ENCODE measurements at places on chromosomes 12 and 14.
A peak's percentile ranks its signal among the peaks of the same experiment; 100 is the strongest.

DNA sequence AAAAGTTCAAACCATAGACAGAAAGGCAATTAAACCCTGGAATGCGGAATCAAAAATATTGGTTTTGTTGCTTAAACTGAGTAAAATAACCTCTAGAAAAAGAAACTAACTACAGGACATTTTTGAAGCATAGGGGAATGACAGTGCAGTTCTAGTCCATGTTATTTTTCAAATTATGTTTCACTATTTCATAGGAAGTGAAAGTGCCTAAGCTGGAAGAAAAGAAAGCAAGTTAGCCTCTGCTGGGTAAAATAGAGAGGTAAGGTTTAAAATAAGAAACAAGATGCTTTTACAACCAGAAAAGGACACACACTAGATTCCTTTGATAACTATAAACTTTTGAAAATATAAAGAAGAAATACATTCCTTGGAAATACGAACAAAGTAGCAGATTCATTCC is 1.1 kb downstream of the CLECL1 start:
- DNase-seq, result peak; percentile 27

DNA sequence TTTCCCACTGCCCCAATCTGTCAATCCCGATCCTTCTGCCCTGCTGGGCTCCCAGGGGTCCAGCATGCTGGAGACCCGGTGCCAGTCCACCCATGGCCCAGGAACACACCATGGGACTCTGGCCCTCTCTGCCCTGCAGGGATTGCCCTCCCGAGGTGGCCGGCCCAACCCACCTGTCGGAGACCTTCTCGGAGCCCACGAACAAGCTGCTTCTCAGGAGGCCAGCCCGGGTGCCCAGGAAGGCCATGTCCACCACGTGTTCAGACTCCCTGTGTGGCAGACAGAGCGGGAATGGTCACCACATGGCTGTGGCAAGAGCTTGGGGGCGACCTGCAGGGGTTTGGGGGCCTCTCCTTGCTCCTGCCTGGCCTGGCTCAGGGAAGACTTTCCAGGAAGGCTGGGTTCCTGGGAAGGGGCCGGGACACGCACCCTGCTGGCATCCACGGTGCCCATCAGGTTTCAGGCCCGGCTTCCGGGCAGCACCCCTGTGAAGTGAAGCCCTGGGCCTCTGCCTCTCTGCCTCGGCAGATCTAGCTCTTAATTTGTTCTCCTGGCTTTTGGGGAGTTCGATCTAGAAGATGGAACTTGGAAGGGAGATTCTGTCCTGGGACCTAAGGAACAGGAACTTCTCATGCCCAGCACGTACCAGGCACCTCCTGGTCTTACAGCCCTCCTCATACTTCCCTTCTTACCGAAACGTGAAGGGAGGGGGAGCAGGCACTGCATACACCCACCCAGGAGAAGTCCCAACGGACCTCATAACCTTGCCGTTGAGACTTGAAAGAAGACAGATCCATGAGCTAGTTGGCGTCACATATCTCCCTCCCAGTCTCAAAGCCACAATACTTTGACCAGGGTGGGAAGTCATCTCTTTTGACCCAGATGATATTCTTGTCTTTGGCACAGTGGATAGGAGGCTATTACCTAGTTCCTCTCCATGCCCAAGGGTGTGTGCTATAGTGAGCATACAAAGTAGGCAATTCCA is 26.3 kb downstream of the LRTM2 start:
- DNase-seq, result no peak

- DNase-seq, result no peak
Measured at GRCh38 chr12:121017966-121018491, 1.7 kb upstream of the C12orf43 start.

DNA sequence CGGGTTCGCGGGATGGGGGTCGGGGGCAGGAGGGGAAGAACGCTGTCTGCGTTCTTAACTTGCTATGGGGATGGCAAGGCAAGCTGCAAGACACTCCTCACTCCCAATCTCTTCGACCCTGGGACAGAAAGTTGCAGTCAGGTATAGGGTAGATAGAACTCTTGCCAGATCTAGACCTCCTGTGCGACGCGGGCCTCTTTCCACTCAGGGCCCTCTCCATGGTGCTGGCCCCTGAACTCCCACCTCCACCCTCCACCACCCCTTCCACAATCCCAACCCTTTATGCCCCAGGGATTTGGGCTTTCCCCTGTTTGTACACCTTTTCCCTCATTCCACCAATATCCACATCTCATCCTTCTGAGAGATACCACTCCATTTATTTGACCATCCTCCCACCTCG is 812 bp downstream of the NABP2 start:
- DNase-seq, result no peak

- no peak for DNase-seq
Measured at GRCh38 chr14:81342850-81343580, 57.1 kb downstream of the STON2 start.

DNA sequence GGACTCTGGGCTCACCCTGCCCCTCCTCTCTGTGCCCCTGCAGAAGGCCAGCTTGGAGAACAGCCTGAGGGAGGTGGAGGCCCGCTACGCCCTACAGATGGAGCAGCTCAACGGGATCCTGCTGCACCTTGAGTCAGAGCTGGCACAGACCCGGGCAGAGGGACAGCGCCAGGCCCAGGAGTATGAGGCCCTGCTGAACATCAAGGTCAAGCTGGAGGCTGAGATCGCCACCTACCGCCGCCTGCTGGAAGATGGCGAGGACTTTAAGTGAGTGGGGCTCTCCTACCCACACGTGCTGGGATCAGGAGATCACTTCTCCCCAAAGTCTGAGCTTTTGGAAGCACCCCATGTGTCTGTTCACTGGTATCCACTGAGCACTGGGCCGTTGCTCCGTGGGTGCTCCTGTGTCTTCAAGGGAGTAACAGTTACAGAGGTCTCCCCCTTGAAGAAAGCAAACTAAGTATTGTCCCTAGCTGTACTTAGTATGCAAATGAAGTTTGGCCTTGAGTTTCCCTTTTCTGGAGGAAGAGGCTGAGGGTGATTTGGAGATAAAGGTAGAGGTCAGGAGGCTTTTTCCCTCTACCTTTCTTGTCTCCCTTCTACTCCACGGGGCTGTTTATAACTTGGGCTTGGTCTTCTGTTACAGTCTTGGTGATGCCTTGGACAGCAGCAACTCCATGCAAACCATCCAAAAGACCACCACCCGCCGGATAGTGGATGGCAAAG is 3.3 kb downstream of the KRT18 start:
- no peak for DNase-seq

GRCh38 chr14:87149583-87150354 is 843.2 kb downstream of the GALC start:
- DNase-seq, result no peak

DNA sequence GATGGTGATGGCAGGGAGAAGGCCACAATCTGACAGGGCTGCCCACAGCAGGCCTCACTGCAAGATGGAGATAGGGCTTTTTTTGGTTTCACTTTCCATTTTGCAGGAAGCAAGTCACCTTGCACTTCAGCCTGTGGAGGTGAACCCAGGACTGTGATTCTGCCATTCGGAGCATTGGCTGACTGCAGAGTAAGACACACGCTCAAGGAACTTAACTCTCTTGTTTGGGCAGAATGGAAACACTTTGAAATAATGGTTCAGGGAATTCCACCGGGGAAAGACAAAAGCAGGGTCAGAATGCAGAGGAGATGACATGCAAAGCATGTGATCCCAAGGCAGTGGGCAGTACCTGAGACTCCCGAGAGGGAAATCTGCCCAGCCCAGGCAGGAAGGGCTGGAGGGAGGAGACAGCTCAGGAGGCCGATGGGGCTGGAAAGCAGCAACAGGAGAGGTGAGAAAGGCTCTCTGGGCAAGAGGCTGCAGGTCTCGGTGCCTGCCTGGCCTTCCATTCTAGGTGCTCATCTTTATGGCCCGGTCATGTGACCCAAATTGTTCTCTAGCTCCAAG is 58.7 kb upstream of the PRMT8 start:
- DNase-seq, result no peak

- no peak for DNase-seq
Measured at GRCh38 chr14:61176686-61177085, 104.5 kb downstream of the TMEM30B start.

- no peak for DNase-seq
Measured at GRCh38 chr14:32368107-32368506, 39.0 kb downstream of the AKAP6 start.

DNA sequence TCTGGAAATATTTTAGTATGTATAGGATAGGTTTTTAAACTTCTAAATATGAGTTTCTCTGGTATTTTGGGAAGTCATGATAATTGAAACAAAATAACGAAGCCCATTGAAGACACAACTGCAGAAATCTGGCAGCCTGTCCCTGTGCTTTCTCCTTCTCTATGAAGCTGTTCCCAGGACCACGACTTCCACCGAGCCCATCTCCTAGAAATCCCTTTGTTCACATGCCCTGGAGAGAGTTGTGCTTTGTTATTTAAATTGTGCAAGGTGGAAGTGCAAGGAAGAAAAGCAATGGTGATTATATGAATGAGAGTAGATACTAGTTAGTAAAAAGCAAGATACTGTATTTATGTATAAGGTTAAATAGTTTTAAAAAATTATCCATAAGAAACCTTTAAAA is 32.2 kb downstream of the STK38L start:
- DNase-seq, result no peak

GRCh38 chr12:105596731-105597130 is 266.2 kb downstream of the C12orf75 start:
- DNase-seq, result no peak

DNA sequence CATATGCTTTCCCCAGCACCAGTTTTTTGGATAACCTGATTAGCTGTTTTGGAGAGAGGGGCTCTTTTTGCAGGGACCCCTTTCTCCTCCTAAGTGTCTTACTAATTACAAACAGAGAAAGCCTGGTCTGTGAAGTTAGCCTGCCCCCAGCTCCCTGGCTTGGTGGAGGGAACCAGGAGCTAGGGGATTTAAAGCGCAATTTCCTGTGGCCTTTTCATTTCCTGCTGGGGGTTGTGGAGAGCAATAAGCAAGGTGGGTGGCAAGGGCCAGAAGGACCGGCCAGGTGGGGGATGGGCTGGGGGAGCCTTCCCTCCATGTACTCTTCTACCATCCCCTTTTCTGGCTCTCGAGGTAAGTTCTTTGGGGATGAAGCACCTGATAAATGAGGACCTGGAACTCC is 4.1 kb upstream of the CISTR start:
- no peak for DNase-seq

- no peak for DNase-seq
Measured at GRCh38 chr12:66555113-66555512, 123.8 kb downstream of the GRIP1 start.

DNA sequence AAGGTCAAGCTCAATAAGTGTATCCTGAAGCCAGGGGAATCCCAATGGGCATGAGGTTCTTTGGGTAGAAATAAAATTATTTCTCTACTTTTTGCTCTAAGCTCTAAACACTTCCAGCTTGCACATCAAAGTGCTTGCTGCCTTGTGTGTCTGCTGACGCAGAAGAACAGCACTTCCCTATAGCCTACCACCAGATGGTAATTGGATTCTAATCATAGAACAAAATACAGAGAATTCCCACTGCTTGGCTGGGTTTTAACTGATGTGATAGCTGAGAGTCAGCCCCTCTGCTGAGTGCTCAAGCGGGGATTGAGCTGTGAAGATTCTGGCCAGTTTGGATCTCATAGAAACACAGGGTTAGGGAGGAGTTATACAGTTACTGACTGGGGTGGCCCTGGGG is 132.4 kb upstream of the GZMB start:
- no peak for DNase-seq

DNA sequence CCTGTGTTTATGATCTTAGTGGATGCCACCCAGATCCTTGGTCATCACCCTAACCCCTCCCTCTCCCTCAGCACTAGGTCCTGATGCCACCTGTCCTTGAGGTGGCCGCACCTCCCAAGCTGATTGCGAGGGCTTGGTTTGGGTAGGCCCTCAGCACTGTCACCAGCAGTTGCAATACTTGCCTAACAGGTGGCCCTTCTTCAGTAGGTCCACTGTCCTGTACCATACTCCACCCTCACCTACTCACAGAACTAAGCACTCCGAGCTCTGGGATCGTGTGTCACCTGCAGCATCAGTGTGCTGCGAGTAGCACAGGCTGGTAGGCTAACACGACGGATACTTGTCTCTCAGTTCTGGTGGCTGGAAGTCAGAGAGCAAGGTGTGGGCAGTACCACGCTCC is 14.0 kb upstream of the SERPINA12 start:
- DNase-seq, result no peak

- no peak for DNase-seq
Measured at GRCh38 chr14:73452341-73453186, 5.8 kb downstream of the NUMB start.

DNA sequence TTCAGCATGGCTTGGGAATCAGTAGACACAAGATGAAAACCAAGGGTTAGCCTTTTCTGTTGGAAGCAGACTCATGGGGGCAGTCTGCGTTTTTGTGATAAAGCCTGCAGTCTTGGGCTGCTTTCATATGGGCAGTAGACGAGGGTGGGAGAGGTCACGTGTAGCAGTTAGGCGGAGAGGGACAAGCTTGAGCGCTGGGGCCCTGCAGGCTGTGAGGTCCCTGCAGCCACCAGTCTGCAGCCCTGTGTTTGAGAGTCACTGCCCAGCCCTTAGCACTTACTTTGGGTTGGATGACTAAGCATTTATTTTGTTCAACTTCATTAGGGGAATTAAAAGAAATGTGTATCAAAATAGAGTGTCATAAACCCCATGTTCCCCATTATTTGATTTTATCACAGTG is 37.2 kb downstream of the EP400 start:
- no peak for DNase-seq

GRCh38 chr14:52619687-52620086 is 67.1 kb downstream of the GPR137C start:
- DNase-seq, result no peak

GRCh38 chr12:62224601-62225000 is 35.6 kb upstream of the USP15 start:
- no peak for DNase-seq

DNA sequence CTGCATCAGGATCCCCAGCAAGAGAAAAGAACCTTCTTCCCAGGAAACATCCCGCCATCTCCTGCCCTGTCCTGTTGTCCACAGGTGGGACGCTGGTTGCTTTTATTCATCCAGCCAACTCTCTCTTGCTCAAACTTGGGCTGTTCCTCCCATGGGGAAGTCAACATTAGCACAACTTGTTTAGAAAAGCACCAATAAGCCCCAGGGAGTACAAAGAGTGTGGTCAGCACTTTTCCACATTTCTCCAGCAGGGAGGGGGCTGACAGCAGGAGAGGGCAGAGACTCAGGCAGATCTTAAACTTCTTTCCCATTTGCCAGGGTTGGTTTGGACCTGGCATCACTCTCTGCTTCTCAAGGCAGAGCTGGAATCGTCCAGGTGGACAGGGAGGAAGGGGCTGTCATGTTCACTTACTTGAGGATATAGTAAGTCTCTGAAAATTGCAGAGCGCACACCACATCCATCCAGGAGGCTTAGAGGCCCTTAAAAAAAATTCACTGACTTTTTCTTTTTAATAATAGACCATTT is 74.9 kb downstream of the RBM19 start:
- no peak for DNase-seq

DNA sequence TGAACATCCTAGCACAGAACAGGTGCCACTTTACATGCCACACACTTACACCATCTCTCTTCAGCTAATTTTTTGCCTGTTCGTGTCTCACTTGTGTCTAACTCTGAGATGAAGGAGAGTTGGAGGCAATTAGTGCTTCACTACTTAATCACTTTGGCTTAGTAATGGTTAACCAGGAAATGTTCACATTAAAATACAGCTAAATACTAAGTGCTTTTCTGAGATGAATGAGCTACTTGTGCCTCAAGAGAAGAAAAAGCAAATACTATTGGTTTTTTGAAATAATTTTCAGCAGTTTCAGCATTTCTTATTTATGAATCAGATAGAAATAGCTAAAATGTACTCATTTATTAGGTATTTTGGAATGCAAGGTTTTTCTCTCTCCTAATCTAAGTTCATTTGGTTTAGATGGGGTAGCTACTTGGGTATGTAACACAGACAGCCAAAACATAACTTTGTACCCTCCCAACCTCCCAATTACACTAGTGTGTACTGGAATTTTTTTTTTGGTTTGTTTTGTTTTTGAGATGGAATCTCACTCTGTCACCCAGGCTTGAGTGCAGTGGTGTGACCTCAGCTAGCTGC is 1474.1 kb upstream of the SEL1L start:
- DNase-seq, result no peak
